ENCODE measurements at places on chromosomes 2 and 18. TPM values are rescaled to one million over a fixed set of nuclear protein-coding genes. Genes with fewer than 3 reads are reported as not detected.
A peak's percentile ranks its signal among the peaks of the same experiment; 100 is the strongest.

The MC2R gene
- not detected for total RNA-seq

DNA sequence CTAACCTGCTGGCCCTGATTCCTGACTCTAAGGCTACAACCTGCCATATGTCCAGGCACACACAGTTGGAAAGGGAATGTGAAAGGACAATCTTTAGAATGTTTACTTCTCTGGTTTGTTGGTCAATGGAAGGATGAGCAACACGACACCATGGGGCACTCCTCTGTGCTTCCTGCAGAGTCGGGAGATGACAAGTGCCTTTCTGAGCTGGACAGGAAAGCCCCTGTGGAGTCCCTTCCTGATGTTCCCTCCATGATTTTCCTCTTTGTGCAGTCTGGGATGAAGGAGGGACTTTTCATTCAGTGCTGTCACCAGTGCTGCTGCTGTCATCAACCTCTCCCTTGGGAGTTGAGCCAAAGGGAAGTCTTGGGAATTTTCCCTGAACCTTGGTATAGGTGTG, 22.6 kb upstream of the SERPINB7 start:
- DNase-seq, result no peak
- no peaks in the 10 kb centered on the region for H3K27me3 ChIP-seq
- H3K4me1 ChIP-seq, result no peaks in the 10 kb centered on the region
- H3K27ac ChIP-seq, result no peak overlapping the region
- no peak overlapping the region for H3K4me3 ChIP-seq

GRCh38 chr2:174664084-174664759, 66.6 kb upstream of the WIPF1 start:
- H3K27ac ChIP-seq, result peak overlapping the region; percentile 88
- peaks cover 40% of the 10 kb centered on the region for H3K4me1 ChIP-seq
- H3K27me3 ChIP-seq, result no peaks in the 10 kb centered on the region
- H3K4me3 ChIP-seq, result no peak overlapping the region
- no peak for DNase-seq

The CSRNP3 gene
- total RNA-seq, result 14.0 TPM

The SCN9A gene
- 9.0 TPM for total RNA-seq

The RNF149 gene
- 60.7 TPM for total RNA-seq

DNA sequence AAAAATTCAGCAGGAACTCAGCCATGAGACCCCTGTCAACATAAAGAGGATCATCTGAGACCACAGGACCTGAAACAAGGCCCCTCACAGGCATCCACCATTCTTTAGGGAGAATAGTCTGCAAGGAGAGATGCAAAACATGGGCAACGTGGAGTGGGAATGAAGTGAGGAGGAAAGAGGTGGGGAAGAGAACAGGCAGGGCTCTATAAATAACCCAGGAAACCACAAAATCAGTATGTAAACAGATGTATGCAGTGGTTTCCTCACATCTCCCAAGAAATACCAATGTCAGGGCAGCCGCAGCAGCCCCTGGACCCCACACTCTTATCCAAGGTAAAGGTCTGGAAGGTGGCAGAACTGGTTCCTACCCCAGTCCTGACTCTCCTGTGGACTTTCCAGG, 168.5 kb downstream of the EN1 start:
- H3K36me3 ChIP-seq, result no peaks in the 10 kb centered on the region
- no peaks in the 10 kb centered on the region for H3K4me1 ChIP-seq
- peaks cover 10% of the 10 kb centered on the region for H3K27me3 ChIP-seq
- H3K27ac ChIP-seq, result no peak overlapping the region
- DNase-seq, result no peak

DNA sequence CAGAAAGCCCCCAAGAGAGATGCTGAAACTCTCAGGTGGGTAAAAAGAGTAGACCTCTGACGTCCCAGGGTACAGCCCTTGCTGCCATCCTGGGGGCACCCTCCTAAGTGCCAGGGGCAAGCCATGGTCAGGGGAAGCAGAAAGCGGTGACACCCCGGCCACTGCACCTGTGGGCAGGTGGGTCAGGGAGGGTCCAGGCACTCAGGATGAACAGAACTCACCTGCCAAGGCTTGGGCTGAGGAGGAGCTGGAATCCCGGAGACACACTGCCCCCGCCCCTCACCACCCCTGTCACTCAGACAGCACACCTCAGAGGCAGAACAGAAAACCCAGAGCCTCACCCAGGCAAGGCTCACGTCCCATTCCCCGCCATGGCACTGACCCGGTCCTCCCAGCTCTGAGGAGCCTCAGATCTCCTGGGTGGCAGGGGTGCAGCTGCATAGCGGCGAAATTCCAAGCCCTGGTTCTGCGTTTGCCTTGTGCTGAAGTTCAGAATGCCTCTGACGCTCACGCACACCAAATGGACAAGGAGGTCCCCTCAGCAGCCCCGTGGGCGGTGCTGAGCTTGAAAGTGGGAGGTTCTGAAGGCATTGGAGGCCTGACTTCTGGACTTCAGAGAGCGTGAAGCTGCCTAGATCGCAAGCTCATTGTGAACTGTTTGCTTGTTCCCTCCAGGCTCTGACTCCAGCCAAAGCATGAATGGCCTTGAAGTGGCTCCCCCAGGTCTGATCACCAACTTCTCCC, 4.3 kb downstream of the GPR17 start:
- no peak overlapping the region for H3K4me3 ChIP-seq
- H3K27ac ChIP-seq, result no peak overlapping the region
- DNase-seq, result no peak
- no peaks in the 10 kb centered on the region for H3K36me3 ChIP-seq

The COL4A3 gene
- total RNA-seq, result 0.72 TPM

Data from hepatocyte (in vitro differentiated cells).